ENCODE measurements at places on chromosomes 1 and 21.

- DNase-seq = no peak
Observed at GRCh38 chr21:26846036-26846931, 1.1 kb upstream of the ADAMTS1 start.

DNA sequence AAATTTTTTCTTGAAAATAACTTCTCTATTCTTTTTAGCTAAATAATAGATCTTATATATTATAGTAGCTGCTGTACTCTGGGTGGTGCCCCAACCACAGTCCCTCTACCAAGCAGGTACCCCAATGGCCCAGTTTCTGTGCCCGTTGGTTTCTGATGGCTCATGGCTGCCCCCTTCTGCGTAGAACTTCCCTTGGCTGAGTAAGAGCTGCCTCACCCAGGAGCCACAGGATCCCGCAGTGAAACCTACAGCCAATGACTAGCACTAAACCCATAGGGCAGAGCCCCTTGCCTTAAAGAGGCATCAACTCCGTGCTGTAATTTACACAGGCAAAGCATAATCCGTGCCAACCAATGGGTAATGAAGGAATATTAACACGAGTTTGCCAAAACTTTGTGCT is 247.5 kb downstream of the USH2A start:
- DNase-seq = no peak

GRCh38 chr1:153652805-153653500 is 5.5 kb upstream of the SNAPIN start:
- DNase-seq = no peak

DNA sequence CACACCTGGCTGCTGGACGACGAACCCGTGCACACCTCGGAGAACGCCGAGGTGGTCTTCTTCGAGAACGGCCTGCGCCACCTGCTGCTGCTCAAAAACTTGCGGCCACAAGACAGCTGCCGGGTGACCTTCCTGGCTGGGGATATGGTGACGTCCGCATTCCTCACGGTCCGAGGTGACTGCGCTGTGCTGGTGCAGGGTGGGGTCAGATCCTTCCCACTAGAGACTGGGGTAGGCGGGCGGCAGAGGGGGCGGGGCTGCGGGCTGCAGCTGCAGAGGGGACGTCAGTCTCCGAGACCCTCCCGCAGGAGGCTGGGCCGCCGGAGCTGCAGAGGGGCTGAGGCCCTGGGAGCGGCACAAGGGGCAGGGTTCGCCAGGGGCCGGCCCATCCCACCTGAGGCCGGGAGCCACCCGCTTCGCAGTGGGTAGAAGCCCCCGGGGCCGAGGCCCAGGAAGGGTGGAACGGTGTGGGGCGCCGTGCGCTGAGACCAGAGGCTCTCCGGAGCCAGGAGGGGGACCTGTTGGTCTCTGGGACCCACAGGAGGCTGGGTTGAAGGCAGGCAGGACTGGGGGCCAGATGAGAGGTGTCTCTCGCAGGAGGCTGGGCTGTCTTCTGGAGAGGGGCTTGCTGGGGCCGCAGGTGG is 90.6 kb downstream of the TRIM11 start:
- no peak for DNase-seq

DNA sequence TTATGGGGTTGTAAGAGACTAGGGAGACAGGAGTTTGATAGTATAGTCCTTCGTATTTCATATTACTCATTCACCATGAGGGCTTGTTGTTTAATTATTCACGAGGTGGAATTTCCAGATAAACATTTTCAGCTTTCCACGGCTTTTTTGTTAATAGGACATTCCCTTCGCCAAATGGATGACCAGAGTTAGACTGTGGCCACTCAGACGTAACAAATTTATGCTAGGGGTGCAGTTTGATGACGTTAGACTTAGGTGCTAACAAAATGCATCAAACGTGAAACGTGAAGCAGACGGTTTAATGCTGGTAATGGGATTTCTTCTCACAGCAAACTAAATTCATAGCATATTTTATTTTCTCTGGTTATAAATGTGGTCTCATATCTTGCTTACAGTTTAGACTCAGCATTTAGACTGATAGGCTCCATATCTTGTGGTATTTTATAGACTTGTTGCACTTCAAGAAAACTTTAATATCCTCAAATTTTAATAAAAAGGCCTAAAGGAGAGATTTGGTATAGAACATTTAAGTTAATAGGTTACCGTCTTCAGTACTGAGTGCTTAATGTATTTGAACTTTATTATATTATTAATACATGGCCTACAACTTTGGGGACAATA is 2.3 kb downstream of the DHX9 start:
- no peak for DNase-seq

DNA sequence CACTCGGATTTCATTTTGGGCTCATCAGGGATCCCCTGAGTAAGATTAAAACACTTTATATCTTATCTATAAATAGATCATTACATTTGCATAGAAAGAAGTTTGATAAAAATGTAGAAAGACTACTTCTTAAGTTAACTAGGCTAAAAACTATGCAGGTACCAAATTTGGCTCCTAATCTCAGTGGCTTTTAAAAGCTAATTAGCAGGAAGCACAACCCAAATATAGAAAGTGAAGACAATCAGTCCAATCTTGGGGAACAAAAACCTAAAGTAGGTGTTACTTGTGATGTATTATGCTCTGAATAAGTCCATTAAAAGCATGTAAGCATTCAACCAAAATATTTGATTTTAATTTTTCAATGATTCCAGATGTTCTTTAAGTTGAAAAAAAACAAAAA is 35.4 kb downstream of the SMYD3 start:
- DNase-seq = no peak

GRCh38 chr1:53715478-53715877 is 23.5 kb downstream of the GLIS1 start:
- DNase-seq = no peak

- no peak for DNase-seq
Observed at GRCh38 chr1:209153411-209153810, 430.1 kb upstream of the CAMK1G start.

DNA sequence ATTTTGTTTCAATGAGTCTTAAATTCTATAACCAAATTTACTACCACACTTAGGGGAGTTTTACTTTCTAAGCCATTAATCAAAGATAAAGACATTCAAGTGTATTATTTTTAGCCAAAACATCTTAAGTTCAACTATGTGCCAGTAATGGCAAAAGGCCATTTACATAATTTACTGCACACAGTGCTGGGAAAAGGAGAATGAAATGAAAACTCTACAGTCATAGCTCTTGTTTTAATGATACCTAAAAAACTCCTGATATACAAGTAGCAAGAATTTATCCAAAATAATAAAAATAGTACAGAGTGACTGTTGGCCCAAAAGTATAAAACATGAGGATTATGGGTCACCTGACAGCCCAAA is 42.4 kb upstream of the C1orf198 start:
- DNase-seq = no peak

Data from stimulated activated CD8-positive, alpha-beta memory T cell treated with anti-CD3 and anti-CD28 coated beads, Interleukin-2, amount 100 ng/mL, for 1 hour (primary cell).